ENCODE measurements at places on chromosomes 12 and 14.

DNA sequence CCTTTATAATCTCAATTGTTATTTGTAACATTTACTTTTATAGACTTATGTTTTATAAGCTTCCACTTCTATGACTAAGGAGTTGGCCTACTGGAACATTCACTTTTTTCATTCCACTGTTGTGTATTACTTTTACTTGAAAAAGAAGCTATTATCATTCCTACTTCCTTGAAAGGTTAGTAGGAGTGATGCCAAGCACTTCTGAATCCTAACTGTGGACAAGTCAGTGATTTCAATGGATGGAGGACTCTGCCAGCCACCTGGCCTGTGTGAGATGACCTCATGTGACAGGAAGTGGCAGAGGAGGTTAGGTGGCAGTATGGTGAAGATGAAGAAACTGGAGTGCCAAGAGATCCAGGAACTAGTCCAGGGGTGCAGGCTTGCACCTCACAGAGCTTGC lies 46.0 kb downstream of the TECPR2 start:
- DNase-seq = no peak

DNA sequence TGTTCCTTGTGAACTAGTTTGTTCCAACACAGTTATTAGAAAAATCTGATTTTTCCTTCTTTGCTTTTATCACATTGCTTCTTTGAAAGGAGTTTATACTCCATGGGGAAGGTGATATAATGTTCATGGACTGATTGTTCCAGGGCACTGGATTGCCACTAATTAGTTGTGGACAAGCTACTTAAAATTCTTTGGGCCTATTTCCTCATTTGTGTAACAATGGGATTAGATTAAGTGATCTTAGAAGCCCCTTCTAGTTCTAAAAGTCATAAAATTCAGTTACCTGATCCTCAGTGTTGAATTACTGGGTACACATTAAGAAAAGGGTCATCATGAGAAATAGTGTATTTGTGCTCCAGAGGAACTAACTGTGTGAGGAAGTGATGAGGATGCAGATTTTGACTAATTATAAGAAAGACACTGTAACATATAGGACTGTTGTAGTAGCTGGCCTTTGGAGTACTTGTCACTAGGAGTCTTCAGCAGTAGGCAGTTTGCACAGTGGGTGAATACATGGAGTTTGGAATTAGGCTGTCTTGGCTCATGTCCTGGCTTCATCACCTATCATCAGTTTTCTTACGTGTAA lies 82.2 kb downstream of the MIA2 start:
- DNase-seq = no peak

GRCh38 chr12:131454418-131455217 lies 256.3 kb upstream of the SFSWAP start:
- no peak for DNase-seq

GRCh38 chr12:55721601-55722213 lies 1.5 kb downstream of the RDH5 start:
- no peak for DNase-seq

- no peak for DNase-seq
Observed at GRCh38 chr12:49568442-49569162, 660 bp upstream of the MCRS1 start.

All from activated gamma-delta T cell treated with Interleukin-2 at 50 U/mL for 16 hours (primary cell).